ENCODE measurements at places on chromosomes 3 and 15.

DNA sequence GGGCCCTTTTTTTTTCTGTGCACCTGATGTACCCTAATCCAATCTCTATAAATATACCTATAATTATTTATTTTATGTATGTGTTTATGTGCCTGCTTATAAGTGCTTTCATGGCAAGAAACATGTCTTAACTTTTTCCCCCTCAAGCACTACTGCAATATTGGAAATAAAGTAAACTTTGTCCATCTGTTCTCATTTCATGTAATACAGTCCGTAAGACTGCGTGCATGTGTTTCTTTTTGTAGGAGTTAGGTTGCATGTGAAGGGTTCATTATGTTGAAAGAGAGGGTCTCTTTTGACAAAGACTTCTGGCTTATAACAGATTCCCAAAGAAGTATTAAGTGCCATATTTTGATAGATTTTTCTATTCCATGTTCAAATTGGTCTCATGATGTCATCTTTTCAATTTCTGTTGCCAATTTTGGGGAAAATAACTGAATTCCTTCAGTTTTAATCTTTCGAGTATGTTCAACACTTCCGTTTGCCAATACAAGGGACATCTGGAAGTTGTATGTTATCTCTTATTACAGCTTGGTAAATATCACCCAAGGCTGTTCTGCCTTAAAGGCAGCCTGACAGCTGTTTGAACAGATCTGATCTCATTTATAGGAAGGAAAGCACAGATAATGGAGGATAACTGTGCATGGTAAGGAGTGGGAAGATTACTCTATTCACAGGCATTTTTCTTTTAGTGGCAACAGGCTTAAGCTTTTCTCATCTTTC is 273.1 kb upstream of the SGO1 start:
- no peak for DNase-seq

- DNase-seq = no peak
These were observed 521.7 kb upstream of the MCTP2 start for GRCh38 chr15:93709708-93710107.

- no peak for DNase-seq
These were observed 4.3 kb upstream of the NR2C2 start for GRCh38 chr3:14943042-14943441.

GRCh38 chr15:92001307-92001706 is 147.8 kb downstream of the SLCO3A1 start:
- DNase-seq = peak; percentile 26

GRCh38 chr3:36803091-36803791 is 38.9 kb upstream of the DCLK3 start:
- DNase-seq = no peak
